ENCODE measurements at places on chromosomes 7 and 10.

DNA sequence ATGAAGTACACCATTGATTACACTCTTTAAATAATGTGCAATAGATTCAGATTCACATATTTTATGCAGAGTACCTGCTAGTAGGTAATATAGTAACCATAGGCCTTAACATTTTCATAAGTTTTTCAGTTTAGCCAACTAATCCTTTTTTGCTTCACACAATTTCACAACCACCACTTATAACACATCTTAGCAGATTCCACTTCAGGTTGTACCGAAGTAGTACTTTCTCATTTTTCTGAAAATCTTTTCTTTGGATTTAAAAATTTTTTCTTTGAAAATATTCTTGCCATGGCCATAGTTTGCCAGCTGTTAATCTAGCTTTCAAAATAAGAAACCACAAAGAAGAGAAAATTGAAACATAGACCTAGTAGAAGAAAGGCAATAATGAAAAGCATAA lies 203.1 kb downstream of the MGMT start:
- DNase-seq, result no peak

GRCh38 chr10:68561865-68562649 lies 1.9 kb downstream of the TET1 start:
- peak; percentile 8 for DNase-seq

DNA sequence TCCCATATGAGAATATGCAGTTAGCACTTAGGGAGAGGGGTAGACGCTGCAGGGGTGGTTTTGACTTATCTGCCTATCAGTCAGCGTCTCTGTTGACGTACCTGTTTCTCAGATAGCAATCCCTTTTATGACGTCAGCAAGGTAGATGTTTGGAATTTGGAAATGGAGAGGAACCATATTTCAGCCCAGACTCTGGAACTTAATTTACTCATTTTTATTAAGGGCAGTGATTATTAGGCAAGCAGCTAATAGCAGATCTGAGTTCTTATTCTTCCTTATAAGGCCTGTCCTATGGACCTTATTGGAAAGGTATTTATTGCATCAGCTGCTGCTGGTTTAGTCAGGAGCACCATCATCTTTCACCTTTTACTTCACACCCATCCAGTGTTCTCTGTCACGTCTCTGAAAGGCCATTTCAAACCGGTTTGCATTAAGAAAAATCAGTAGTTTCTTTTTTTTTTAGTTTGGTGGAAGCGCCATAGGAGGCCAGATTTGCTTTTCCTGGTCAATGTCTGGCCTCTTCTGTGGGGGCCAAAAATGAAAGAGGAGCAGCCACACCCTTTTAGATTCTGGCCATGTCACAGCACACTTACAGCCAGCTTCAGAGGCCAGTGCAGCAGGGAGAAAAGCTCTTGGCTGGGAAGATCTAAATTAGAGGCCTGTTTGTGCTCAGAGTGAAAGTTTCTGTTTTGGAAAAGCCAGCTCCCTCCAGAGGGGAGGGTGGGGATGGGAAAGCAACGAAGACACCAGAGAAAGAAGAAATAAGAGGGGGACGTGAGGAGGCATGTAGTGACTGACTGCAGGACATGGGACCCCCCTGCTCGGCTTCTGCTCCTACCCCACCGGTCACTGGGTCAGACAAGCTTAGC lies 146.3 kb downstream of the TCF7L2 start:
- no peak for DNase-seq

DNA sequence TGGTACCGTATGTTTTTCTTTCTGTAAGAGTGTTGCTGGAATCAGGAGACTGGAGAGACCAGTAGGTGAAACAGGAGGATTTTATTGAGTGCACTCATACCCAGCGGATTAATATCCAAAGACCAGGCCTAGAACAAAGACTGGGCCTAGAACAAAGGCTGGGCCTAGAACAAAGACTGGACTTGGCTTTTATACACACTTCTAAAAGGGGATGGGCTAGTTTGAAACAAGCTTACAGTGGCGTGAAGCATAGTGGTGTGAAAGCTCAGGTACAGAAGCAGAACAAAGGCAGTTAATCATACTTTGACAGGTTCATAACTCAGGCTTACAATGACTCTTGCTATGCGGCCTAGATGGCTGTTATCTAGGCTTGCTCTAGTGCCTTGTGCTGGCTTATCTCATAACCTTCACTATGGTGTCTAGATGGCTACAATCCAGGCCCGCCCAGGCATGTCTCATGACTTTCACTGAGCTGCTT lies 67.7 kb downstream of the TRIM24 start:
- DNase-seq, result no peak

- peak; percentile 90 for DNase-seq
Observed at GRCh38 chr10:57015595-57016318, 654.7 kb upstream of the ZWINT start.

- DNase-seq, result no peak
Observed at GRCh38 chr7:130222-130572, 62.2 kb upstream of the FAM20C start.

All from COR-L47 (cell line).